Stimulated activated CD4-positive, alpha-beta T cell treated with anti-CD3 and anti-CD28 coated beads, Interleukin-1b, Interleukin-23, amount 100 ng/mL, for 1 hour (primary cell): ENCODE measurements at places on chromosomes 12 and 14.

GRCh38 chr12:113949321-113950305, 16.5 kb downstream of the RBM19 start:
- DNase-seq = no peak

DNA sequence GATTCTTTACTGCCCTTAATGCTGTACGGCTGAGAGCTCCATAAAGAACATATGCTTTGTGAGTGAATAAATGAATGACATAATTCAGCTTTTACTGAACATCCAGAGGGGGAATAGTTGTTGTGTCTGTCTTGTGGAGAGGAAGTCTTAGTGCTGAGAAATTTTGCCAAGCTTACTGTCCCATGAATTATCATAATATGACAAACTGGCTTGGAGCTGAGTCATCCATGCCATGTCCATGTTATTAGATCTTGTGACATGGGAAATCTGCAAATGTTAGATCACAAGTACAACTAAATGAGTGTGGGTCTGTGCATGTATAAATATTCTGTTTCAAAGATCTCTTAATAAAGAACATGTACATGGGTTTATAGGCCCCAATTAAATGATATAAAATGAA, 350.4 kb downstream of the BMP4 start:
- DNase-seq = no peak

DNA sequence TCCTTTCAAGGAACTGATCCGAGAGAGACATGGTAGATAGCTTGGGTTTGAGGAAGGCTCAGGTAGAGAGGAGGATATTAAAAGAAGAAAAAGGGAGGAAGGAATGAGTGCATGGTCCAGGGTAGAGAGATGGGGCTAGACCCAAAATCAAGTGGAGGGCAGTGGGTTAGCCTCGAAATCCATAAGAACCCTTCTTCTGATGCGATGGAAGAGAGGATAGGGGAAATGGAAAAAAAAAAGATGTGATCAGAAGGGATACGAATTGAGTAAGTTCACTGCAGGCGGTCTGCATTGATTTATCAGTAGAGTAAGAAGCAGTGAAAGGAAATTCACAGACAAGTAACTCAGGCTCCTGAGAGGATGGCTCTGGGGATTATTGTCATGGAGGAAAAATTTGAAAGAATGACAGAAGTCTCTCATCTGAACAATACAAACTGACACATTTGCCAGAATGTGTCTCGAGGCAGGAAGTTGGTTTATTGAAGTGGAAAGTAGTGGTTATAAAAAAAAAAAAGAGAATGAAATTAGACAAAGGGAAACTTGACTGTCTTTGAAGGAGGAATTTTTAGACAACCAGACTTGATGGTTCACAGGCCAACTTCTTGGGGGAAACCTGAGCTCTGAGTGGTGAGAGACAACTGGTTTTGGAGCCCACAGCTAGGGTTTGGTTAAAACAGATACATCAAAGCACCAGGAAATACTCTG, 10.2 kb downstream of the PPFIBP1 start:
- no peak for DNase-seq

- DNase-seq = no peak
These were observed 323.8 kb downstream of the APAF1 start for GRCh38 chr12:98968896-98969295.

- no peak for DNase-seq
These were observed 5.5 kb downstream of the IFI27L2 start for GRCh38 chr14:94123868-94124267.

DNA sequence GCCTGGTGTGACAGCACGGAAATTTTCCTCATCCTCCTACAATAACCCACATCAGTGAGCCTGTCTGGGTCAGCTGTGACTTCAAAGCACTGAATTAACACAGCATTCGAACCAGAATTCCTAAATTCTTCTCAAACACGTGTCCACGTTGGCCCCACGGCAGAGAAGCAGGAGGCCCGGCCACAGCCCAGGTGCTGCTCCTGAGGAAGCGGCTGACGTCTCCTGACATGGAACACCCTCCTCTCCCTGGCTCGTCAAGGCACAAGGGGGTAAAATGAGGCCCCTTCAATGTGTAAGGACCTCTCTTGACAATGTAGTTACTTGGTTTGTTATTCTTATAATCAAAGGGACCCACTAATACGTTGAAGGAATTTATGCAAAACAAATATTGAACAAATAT, 156.3 kb upstream of the GSC start:
- no peak for DNase-seq

DNA sequence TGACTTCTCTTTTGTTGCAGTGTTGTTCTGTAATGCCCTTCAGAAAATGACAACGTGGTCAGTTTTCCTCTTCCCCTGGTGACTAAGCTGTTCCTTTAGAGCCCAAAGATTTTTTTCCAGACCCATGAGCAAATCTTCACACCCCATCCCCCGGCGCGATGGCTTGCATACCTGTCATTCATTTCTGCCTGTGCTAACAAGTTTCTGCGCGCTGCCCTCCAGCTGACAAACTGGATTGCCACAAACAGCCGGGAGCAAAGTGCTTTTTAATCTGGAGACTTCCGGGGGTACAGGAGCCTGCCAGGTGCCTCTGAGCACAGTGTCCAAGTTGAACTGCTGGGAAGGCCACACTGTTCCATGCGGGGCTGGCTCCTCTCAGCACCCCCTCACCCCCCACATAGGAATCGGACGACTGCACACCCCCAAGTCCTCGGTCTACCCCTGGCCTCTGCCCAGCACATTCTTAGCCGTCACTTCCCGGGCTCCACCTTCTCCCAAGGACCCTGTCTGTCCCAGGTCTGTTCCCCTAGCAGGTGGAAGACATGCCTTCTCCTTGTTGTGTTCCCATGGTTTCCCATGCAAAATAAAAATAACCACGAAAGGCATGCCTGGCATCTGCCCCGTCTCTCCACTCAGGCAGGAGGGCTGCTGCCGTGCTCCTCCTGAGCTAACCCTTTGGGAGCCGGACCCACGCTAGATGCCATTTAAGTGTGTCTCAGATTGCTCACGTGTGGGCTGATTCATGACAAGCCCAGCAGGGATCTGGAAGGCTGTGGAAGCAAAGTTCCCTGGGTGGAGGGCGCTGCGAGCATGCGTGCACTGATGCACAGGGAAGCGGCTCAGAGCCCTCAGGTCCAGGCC, 14.1 kb downstream of the RILPL1 start:
- no peak for DNase-seq

GRCh38 chr12:93645702-93646101, 31.5 kb upstream of the CRADD start:
- DNase-seq = no peak

DNA sequence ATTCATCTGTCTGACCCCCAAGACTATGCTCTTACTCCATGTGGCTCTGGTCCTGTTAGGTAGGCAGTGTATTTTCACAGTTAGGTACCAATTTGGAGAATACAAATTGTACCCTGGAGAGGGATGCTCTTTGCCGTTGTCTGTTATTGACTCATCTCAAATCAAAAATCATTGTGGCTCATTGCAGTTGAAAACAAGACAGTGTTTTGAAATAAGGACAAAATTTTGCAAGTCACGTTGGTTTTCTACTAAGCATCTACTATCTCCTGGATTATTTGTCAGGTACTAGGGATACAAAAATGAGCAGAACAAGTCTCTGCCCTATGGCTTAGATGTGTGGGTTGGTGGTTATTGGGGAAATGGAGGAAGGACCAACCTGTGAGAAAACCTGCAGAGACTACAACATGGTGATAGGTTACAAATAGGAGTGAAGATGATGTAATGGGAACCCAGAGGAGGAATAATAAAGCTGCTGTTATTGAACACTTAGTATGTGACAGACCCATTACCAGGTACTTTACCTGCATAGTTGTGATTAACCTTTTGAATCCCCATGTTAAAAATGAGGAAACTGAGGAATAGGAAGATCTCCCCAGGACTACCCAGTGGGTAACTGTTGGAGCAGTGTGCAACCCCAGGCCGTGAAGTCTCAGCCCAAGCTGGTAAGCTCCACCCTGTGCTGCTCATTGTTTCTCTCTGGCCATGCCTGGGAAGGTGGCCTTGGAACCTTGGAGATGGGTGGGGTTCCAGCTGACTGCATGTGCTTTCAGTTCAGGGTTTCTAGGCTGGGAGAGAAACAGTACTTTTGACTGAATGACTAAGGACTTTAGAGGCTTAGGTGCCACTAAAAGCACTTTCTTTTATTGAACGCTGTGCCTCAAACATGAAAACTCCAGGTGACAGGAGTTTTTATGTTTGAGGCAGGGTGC, 72.9 kb upstream of the SRSF5 start:
- no peak for DNase-seq

DNA sequence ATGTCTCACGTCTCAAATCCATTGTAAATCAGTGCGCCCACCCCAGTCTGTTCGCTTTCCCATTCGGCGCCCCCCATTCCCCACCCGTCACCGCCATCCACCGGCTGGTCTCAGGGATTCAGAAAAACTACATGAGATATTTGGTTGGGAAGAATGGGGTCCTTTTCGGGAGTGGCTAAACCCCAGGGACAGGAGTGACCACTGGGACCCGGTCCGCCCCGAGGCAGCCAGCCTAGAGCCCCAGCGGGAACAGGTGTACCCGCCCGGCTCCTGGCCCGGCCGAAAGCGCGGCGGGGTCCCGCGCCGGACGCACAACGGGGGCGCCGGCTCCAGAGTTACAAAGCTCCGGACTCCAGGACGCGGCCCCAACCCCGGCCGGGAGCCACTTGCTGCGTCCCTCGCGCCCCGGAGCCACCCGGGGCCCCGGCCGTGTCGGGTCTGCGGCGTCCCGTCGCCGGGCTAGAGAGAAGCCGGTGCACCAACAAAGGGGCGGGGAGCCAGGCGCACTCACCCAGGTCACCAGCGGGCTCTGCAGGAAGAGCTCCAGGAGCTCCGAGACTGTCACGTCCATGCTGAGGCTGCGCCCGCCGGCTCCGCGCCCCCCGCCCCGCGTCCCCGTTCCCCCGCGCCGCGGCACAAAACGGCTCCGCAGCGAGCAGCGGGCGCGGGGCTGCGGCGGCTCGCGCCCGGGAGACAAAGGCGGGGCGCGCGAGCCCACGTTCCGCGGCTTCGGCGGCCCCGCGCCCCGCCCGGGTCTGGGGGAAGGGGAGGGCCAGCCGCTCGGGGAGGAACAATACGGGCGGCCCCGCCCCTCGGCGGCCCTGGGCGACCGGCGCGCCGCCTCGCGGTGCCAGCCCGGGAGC, at the start of gene CCDC88C:
CCDC88C (minus strand) TSS at position 701 of the 863 bp plus-strand sequence; CDS start at position 571, 130 bp downstream.
- DNase-seq = no peak

DNA sequence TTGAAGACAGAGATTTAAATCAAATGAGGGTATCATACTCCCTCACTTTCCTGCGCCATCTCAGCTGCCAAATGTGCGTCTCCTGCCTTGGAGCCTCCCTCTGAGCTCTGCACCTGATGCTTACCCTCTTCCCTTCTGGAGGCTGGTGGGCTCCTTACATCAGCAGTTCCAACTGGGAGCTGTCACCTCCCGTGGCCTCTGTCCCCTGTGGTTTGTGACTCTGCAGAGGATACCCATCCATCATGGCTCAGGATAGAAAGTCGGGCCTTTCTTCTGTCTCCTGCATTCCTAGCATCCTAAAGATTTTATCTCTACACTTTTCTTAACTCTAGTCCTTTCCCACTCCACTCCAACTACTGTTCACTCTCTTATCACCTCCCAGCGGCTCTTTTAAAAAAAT, 570.6 kb downstream of the BCL11B start:
- no peak for DNase-seq

- DNase-seq = no peak
These were observed 3.6 kb downstream of the L2HGDH start for GRCh38 chr14:50308363-50308915.

GRCh38 chr12:98594050-98594835, 757 bp downstream of the SLC25A3 start:
- DNase-seq = no peak

DNA sequence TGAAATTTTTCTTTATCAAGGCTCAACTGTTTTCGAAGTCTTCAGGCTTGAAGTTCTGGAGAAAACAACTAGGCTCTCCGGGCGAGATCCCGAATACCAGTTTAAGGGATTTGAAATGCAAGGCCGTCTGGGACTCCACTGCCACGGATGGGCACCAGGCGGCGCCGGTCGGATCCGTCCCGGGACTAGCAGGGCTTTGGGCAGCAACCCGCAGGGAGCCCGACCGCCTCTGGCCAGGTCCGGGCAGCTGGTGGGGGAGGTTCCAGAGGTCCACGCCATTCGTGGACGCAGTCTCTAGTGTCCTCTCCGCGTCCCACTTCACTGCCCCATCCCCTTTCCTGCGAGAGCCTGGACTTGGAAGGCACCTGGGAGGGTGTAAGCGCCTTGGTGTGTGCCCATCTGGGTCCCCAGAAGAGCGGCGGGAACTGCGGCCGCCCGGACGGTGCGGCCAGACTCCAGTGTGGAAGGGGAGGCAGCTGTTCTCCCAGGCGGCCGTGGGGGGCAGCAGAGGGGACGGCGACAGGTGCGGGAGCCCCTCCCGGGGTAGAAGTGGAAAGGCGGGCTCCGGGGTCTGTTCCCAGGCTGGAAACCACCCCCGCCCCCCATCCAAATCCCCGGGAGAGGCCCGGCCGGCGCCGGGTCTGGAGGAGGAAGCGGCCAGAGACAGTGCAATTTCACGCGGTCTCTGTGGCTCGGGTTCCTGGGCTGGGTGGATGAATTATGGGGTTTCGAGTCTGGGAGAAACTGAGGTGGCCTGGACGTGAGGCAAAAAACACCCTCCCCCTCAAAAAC, 838 bp upstream of the ERBB3 start:
- DNase-seq = peak; percentile 18

- DNase-seq = no peak
These were observed 199.0 kb upstream of the ATP2B1 start for GRCh38 chr12:89907659-89908058.

DNA sequence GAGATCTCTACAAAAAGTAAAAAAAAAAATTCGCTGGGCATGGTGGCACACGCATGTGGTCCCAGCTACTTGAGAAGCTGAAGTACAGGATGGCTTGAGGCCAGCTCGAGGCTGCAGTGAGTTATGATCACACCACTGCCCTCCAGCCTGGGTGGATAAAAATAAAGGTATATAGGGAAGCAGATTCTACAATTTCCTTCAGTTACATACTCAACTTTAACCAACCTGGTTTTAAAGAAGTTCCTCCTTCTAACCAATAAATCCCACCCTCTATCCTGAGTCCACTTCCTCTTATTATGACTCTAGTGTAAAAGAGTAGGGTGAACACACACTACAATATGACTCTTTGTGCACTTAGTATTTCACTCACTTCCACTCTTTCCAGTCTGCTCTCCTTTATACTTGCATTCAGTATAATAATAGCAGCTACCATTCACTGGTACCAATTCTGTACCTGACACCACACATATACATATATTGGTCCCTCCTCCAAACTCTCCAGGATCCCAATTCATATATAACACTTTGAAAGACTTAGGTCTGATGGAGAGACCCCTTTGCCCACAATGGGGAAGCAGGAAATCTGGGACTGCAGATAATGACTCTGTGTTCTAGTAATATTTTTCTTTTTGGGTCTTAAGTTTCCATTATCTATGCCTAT, 2.3 kb downstream of the ARF3 start:
- no peak for DNase-seq

GRCh38 chr14:29953501-29953900, 25.9 kb upstream of the PRKD1 start:
- DNase-seq = no peak

- no peak for DNase-seq
These were observed 43.3 kb downstream of the DEGS2 start for GRCh38 chr14:100116134-100116533.

DNA sequence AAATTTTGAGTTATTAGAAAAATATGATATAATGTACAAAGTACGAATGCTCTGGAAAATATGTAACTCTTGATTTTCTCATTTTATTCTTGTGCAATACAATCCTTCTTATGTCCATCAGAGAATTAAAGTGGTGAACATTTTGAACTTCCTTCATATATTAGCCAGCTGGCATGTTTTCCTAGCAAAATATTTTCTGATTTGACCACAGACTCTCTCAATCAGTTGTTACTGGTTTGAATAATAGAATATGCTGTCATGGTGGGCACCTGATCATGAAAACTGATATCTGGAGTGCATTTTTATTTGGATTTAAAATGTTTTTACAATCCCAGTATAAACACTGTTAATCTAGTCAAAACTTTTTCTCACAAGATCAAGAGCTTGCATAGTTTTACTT, 24.2 kb downstream of the PARPBP start:
- DNase-seq = no peak
